ENCODE measurements at places on chromosomes 3 and 15. TPM values are rescaled to one million over a fixed set of nuclear protein-coding genes. Genes with fewer than 3 reads are reported as not detected.

The ADAMTS17 gene
- 2.1 TPM for total RNA-seq

The BFSP2 gene
- 0.44 TPM for total RNA-seq

The MKRN2OS gene
- total RNA-seq = not detected

The CCDC13 gene
- total RNA-seq = 0.54 TPM
